ENCODE measurements at places on chromosomes 12 and 14.

GRCh38 chr14:89040080-89040459 lies 215.6 kb downstream of the TTC8 start:
- no peak for DNase-seq

DNA sequence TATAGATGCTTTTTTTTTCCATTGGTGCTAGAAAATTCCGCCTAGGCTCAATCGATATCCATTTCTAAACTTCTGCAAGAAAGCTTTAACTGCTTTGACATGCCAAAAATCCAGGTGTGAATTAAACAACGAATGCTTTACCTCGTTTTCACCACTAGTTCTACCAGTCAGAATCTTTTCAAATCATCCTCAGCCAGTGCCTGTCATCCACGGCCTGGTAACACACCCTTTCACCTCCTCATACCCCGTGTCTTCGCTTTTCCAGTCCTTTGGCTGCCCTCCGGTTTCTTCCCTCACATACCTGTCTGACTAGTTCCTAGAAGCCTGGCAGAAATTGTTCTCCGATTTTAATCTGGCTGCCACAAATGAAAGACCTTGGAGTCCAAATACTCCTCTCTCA lies 1.4 kb upstream of the PHC1 start:
- DNase-seq = peak; percentile 27

GRCh38 chr12:124543052-124543589 lies 24.3 kb downstream of the NCOR2 start:
- DNase-seq = no peak

DNA sequence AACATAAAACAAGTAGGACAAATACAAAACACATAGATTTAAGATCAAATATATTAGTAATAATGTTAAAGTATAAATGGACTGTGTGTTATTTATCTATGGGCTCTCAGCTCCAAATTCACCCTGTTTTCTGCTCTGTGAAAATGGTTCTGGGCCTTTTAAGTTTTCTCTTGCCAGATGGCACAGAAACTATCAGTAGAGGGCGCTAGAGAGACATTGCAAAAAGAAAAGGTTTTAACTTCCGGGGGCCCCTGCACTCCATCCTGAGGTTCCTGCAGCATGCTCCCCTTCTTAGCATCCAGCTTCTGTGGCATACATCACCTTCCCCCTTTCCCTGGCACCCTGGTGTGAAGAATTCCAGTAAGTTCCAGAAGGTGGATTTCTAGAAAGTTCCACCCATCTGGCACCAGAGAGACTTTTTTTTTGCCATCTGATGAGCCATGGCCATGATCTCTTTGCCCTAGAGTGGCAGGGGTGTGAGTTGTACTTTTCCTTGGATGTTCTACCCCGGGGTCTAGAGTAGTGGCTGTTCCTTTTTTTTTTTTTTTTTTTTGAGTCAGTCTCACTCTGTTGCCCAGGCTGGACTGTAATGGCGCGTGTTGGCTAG lies 29.3 kb downstream of the ZCRB1 start:
- DNase-seq = no peak

- no peak for DNase-seq
Measured at GRCh38 chr12:98417266-98417665, 98.1 kb upstream of the TMPO start.

DNA sequence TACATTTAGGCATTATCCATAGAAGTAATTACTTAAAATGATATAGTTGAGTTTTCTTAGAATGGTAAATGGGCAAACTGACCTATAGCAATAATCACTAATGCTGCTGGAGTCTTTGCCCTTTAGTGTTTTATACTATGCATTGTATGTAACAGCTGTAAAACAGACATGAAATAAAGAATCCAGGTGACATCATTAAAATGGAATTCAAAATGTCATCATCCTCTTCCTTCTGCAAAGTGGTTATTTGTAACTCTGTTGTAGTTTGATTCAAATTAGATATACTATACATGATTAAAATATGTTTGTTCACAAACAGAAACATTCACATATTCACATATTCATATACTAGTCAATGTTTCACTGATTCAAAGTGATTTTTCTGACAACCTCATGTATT lies 598.8 kb downstream of the SLC16A7 start:
- DNase-seq = no peak

DNA sequence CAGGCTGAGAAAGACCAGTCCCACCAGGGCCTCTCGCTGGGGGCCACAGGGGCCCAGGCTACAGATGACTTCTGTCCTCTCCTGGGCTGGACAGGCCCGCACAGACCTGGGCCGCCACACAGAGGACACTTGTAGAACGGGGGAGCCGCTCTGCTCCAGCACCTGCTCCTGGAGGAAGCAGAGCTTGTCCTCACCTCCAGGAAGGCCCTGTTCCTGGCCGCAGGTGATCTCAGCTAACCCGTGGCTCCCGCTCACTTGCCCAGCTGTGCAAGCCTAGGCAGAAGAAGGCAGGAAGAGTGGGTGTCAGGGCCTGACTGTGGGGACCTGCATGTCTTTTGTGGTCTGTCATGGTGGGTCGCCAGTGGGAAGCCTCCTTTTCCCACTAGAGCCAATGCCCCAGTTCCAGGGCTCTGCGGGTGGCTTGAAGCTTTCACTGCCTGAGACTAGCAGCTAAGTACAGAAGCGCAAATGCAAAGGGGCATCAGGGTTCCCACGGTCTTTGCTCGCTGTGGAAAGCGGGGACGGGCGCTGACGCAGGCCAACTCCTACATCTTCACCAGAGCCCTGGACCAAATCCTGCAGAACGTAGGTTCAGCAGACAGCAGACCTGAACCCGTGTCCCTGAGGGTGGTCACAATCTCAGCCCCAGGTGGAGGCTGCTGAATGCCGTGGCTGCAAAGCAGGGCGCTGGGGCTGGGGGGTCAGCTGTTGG lies 8.8 kb upstream of the CEP170B start:
- no peak for DNase-seq

GRCh38 chr14:33692762-33693161 lies 258.1 kb downstream of the EGLN3 start:
- DNase-seq = no peak

Measured in epithelial cell of prostate (primary cell).